Activated T-cell treated with anti-CD3 and anti-CD28 coated beads, Interleukin-2, amount 50 U/mL, for 48 hours (primary cell): ENCODE measurements at places on chromosomes 11 and 22.

GRCh38 chr11:13160346-13160745 lies 117.2 kb upstream of the BMAL1 start:
- no peak for DNase-seq

DNA sequence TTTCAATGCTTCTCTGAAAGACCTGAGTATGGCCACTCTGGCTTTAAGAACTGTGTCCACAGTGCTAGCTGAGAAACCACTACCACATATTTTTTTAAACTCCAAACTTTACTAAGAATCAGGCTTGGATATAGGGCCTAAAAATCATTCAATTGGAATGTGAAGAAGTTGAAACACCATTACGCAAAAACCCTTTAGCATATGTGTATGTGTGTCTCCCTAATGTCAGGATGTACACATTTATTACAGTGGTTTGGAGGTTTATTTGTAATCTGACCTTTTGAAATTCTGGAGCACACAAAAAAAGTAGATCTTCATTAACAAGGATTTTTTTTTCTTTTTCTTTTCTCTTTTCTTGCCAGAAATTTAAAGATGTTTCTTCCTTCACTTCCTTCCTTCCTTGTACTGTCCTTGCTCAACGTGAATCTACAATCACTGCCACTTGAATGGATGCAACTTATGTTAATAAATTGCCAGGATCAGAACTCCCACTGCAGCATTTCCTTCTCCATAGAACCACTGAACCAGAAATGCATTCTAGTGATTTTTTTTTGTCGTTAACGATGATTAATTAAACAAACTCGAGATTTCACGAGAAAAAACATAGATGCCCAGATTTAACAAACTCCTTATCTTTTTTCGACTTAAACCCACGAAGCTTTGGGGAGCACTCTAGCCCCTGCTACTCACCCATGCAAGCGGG lies 3.1 kb upstream of the ADM start:
- DNase-seq: no peak

GRCh38 chr11:12220305-12220704 lies 109.9 kb downstream of the MICAL2 start:
- no peak for DNase-seq

- no peak for DNase-seq
These were observed 64.5 kb upstream of the NECTIN1 start for GRCh38 chr11:119793335-119793984.

DNA sequence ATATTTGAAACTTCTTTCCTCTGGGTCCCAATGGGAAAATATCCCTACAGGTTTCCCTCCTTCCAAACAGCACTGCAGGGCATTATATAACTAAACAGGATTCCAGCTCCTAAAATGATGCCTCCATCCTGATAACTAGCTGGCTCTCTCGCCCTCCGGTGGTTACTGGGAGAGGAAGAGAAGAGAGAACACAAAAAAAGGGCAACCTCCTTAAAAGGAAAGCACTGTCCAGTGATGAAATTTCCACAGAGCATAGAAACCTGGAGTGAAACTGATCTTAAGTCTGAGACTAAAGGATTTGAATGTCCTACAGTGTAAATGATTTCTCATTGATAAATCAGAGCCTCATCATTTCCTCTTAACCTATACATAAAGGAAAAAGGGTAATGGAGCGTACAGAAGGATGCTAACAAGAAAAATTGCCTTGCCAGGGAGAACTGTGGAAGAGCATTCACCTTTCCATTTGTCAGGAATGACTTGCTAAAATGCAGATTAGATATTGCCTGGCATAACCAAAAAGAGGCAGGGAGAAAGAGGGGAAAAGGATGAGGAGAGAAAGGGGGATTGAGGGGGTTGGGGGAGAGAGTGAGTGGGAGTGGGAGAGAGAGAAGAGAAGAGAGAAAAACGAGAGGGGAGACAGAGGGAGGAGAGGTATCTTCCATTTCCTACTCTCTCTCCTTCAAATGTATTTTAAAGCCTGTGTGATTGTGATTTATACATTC lies 121.3 kb downstream of the APOL5 start:
- DNase-seq: no peak

GRCh38 chr11:18253233-18253632 lies 4.8 kb upstream of the SAA2 start:
- no peak for DNase-seq

DNA sequence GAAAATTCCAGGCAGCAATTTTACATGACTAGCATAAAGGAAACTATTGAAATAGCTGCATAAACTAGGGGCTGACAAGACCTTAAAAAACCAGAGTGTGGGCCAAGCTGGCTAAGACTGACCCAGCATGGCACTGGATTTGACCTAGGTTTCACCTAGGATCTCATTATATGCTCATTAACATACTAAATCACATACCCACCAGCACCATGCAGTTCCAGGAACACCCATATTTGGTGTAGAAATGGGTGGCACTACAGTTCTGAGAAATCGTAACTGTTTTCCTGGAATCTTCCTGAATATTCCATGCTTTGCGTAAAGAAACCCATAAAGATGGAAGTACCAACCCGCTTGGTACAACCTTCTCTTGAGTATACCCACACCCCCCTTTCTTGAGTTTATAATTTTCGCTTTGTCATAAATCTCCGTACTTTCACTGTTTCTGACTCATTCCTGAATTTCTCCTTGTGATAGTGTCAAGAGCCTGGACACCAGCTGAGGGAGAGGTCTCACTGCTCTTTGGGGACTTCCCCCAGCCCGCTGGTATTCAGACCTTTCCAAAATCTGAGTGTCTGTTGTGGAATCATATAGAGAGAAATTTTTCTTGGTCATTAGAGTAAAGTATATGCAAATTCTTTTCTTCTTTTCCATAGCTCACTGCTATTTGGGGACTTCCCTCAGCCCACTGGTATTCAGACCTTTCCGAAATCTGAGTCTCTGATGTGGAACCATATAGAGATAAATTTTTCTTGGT lies 55.1 kb downstream of the MTMR3 start:
- DNase-seq: no peak

DNA sequence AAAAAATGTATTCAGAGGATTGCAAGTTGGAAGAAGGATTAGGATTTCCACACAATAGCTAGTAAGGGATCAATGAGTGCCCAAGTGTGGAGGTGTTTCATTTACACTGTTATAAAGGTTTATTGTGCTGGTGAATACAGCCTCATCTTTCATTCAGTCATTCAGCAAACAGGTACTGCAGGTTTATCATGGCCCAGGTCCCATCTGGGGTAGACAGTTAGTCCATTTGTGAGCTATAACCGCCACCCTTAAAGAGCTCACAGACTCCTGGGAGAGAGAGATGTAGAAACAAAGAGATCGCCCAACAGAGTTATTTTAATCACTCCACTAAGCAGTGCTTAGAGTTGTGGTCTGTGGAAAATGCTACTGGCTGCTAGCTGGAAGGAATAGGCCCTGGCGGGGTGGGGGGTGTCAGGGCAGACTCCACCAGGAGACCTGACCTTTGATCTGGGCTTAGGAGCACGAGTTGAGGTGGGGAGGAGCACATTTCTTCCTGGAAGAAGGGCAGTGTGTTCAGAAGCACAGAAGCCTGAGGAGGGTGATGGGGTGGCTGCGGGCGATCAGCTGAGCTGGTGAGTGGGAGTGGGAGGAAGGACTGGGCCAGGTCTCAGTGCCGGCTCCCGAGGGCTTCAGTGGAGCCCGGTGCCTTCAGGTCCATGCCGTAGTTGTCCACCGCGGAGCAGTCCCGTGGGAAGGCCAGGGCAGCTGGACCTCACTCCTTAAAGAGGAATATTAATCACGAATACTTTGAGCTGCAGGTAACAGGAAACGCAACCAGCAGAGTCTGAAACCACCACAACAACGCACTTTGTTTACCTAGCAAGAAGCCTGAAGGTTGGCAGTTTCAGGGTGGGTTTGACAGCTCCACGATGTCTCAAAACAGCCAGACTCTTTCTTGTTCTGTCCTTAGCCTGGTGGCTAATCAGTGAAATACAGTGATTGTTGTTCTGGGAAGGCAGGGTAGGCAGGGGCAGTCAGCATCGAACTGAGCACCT lies 11.2 kb downstream of the TOM1 start:
- no peak for DNase-seq

- no peak for DNase-seq
These were observed 72.7 kb downstream of the FEZ1 start for GRCh38 chr11:125423247-125423849.

DNA sequence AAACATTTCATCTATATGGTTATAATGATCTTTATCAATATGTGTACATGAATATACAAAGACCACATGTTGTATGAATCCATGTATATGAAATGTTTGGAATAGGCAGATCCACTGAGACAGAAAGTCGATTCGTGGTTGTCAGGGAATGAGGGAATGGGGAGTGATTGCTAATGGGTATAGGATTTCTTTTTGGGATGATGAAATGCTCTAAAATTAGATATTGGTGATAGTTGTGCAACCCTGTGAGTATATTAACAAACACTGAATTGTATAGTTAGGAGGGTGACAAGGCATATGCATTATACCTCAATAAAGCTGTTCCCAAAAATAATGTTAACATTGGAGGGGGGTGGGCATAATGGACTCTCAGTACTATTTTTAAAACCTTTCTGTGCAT lies 5.0 kb upstream of the PTPMT1 start:
- no peak for DNase-seq

- no peak for DNase-seq
These were observed 742 bp downstream of the P2RY2 start for GRCh38 chr11:73218830-73219215.

DNA sequence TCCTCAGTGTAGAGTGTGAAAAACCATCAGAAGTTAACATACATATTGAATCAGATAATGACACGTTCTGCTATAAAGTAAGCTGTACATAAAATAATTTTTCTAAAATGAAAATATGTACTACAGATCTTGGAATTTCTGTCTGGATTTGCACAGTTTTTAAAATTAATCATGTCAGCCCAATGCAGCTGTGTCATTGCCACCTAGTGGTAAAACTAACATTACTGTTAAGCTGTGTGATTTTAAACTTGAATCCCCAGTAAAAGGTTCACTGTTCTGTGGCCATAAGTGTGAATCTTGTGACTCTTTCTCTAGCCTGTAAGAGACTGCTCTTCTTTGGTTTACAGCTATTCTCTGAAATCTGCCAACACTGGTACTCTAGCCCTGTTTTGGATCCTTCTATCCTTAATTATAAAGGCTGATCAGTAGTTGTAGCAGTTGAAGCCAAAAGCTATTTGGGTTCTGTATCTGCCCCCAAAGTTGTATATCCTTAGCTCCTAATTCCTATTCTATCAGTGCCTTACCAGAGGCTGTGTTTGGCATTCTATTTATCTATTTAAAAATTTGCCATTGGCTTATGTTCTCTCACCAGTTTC lies 4.0 kb downstream of the JRKL start:
- no peak for DNase-seq

DNA sequence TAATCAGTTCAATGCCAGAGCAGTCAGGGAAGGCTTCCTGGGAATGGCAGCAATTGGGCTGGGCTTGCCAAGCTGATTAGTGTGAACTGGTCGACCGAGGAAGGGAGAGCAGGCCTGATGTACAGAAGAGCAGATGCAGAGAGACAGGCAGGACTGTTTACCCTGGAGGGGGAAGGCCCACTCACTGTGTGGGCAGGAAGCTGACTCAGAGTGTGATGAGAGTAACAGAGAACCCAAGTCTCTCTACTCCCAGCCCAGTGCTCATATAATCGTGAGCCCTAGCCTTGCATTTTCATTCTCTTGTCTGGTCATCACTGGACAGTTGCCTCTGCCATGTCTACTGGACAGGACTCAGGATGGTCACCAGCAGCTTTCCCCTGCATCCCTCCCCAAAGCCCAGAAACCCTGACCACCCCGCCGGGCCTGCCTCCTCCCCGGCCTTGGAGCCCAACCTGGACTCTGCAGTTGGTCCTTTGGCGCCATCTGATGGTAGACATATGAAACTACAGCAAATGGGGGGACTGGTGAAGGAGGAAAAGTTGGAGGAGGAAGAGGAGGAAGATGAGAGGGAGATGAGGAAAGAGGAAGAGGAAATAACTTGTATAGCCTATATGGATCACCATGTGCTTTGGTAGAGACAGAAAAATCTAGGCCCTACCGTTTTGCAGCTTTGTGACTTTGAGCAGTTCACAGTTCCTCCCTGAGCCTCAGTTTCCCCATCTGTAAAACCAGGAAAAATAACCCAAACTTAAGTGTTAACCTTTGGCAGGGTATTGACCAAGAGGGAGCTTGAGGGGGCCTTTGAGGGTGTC lies 43.4 kb upstream of the PRDM11 start:
- DNase-seq: peak; percentile 81

- no peak for DNase-seq
These were observed 32.1 kb upstream of the SUSD2 start for GRCh38 chr22:24149198-24149590.

DNA sequence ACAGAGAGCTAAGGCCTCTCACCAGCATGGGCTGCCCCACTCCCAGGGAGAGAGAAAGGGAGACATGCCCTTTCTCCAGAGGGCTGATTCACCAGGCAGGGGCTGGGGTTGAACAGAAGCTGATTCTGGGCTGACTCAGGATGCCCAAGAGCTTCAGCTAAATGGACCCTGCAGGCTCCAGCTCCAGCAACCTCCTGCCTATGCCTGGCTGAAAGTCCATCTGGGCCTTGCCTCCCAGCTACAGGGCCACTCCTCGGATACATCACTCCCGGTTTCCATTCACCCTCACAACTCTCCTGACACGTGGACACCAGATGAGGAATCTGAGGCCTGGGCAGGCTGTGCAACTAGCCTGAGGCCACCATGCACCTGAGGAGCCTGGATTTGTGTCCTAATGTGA lies 215.5 kb downstream of the BUD13 start:
- DNase-seq: no peak
